Karpas-422 (cell line): ENCODE measurements at places on chromosomes 3 and 15. TPM values are rescaled to one million over a fixed set of nuclear protein-coding genes. Genes with fewer than 3 reads are reported as not detected.

GRCh38 chr15:86759800-86760523 is 680.3 kb downstream of the AGBL1 start:
- DNase-seq = no peak

FSIP1 gene
- 0.07 and 0.79 TPM in 2 replicates for total RNA-seq

- DNase-seq = no peak
These were observed 97.6 kb downstream of the SAMMSON start for GRCh38 chr3:70097084-70097483.

DNA sequence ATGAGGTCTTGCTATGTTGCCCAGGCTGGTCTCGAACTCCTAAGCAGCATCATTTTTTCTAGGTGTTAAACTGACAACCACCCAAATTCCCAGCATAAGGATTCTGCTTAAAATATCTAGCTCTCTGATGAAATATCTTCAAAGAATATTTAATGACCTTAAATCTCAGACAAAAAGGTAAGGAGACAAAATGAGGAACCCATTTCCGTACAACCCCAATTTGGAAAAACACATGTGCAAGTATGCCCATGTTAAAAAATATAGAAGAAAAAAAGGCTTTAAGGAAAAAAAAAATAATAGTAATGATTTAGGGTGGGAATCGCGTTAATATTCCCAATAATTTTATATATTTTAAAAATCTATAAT is 1.4 kb upstream of the SACM1L start:
- DNase-seq = peak; percentile 52

GRCh38 chr3:82568776-82569338 is 807.4 kb upstream of the GBE1 start:
- DNase-seq = no peak

- no peak for DNase-seq
These were observed 337.3 kb downstream of the LPP start for GRCh38 chr3:188491276-188491687.

GPR176 gene
- total RNA-seq = 0.07 TPM in 1 of 2 replicates, not detected in the other
